ENCODE measurements at places on chromosomes 5 and 9.

- DNase-seq = no peak
Measured at GRCh38 chr9:87334366-87334765, 163.3 kb upstream of the DAPK1 start.

DNA sequence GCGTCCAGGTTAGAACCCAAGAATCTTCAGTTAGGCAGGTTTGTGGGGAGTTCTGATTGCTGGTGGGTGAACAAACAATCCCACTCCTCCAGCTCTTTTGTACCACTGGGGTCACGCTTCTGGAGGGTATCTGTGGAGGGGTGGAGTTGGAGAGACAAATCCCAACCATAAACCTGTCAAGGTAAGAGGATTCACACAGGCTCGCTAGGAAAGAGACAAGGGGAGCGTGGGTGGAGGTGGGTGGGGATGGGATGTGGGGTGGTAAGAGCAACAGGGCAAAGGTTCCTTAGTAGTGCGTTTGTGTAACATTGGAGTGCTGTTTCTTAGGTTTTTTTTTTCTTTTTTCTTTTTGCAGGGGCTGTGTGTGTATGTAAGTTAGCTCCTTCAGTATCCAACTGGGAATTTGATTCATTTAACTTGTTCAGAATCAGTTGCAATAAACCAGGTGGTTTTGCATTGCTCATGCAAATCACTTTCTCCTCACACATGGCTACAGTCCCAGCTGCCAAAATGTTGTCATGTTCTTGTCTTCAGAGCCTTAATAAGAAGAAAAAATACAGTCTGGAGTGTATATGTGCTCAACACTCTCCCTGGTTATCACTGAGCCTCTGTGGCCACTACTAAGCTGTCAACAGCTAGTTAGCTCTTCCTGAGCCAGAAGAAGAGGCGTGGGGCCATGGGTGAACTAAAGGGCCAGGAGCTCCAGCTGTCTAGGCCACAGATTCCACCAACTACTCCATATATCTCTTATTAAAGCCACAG, 164.0 kb upstream of the RAD23B start:
- DNase-seq = no peak

DNA sequence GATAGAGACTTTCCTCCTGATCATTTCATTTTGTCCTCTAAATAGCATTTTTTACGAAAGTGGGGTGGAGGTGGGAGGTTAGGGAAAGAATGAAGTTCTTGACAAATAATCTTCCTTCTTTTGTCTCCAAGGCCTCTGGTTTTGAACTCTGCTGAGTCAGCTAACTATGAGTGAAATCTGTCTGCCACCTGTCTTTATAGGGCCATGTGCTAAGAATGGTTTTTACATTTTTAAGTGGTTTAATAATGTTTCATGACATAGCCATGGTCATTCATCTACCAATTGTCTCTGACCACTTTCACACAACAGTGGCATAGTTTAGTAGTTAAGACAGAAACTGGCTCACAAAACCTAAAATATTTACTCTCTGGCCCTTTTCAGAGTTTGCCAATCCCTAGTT, 7.6 kb downstream of the MAN2A1 start:
- no peak for DNase-seq

DNA sequence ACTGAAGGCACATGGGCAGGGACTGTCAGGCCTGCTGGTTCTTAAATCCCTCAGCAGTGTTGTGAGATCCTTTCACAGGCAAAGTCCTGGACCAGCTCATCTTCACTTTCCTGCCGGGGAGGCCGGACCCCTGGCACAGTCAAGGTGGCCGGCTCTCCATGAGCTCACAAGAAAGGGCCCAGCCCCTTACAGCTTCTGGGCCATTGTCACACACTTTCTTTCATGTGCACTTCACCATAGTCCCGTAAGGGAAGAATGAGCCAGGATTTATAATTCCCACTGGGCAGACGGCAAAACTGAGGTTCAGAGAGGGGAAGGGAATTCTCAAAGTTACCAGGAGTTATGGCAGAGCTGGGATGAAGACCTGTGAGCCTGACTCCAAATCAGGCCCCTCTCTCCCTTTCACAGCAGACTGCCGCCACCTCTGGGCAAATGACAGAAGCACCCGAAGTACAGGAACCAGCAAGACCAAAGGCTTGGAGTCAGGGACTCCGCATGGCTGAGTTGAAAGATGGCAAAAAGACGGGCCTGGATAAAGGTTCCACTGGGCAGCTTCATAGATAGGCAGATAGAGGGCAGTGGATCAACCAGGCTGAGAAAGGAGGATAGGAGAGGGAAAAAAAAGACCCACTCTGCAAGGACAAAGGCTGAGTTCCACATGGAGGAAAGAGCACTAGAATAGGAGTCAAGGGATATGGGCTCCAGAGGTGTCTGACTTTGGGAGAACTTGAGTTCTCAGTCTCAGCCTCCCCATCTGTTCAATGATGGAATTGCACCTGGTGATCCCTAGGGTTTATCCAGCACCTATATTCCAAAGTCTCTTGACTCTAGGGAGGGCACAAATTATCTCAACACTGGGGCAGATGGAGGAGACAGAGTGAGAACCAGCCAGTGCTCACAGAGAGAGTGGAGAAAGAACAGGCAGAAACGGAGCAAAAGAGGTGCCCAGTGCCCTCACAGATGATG, 128.7 kb downstream of the PAX5 start:
- no peak for DNase-seq

- no peak for DNase-seq
Measured at GRCh38 chr5:26955161-26955560, 83.2 kb downstream of the CDH9 start.

- DNase-seq = no peak
Measured at GRCh38 chr5:154406826-154407225, 39.0 kb upstream of the SAP30L start.

- peak; percentile 15 for DNase-seq
Measured at GRCh38 chr5:7876867-7877266, 7.9 kb downstream of the MTRR start.

DNA sequence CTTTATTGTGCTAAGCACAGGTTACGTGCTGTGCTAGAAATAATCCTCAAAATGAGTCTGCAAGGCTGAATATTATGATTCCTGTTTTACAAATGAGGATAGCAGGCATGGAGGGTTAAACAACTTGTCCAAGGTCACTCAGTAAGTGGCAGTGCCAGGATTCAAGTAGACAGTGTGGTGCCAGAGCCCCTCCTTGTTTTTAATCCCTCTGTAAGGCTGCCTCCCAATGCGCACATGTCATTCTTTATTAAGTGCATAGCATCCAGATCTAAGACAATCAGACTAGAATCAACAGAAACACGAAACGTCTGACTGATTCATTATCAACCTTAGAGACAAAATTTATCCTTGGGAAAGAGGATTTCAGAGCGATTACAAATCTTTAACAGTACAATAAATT, 199.6 kb downstream of the SMARCA2 start:
- DNase-seq = no peak

DNA sequence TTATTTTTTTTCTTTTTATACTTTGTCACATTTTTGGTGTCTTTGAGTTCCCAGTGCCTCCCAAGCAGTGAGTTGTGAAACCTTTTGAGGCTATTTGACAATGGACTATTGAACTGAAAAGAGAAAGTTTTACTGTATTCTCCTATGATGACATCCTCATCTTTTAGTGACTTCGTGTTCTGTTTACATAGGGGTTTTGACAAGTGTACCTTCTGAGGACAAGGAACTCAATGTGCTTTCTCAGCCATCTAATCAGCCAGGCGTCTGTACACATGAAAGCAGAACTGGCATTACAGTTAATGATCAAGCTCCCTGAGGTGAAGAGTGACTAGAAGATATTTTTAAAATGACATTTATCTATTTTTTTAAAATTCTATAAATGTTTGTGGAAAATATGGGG, 175.5 kb downstream of the ANXA1 start:
- DNase-seq = no peak

DNA sequence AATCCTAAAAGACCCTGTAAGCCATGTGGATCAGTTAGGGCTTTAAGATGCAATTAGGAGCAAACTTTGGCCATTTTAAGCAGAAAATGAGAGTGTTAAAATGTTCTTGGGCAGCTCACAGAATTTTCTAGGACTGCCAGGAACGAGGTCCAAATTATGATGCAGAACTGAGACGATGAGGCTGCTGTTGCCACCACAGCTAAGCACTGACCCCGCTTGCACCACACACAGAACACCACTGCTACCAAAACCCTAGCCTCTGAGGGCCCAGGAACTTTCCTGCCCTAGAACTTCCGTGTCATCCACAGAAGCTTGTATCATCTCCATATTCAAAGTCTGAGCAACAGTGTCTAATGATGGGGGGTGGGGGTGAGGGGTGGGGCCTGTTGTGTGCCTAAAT, 41.0 kb upstream of the PCSK1 start:
- DNase-seq = no peak

GRCh38 chr5:72298711-72299110, 21.3 kb downstream of the MRPS27 start:
- DNase-seq = no peak

- DNase-seq = peak; percentile 36
Measured at GRCh38 chr9:121609822-121610637, 41.4 kb upstream of the DAB2IP start.

- DNase-seq = no peak
Measured at GRCh38 chr5:1987471-1987870, 104.7 kb upstream of the IRX4 start.

DNA sequence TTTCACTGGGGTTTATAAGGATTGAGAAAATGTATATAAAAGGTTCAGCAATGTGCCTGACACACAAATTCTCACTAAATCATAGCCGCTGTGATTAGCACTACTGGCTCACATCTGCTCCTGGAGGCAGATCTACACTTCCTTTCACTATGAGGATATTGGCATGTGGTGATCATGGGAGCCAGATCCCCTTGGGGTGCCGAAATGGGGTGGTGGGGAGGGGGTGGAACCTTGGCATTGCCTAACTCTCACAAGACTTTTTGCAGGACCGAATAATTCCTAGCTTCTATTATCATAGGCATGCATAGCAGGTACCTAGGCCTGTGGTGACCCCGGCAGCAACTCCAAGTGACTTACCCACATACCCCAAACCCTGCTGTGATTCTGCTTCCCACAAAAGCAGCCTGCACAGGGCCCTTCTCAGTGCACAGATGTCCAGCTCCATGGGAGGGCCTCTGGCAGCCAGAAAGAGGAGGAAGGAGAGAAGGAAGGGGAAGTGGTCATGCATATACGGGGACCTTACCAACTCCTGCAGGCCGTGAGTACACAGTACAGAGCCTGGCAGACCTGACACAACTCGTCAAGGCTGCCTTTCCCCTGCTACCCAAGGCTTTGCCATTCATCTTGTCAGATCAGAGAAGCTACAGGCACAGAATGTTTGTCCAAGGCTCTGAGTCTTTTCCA, 61.3 kb upstream of the IQGAP2 start:
- DNase-seq = no peak

DNA sequence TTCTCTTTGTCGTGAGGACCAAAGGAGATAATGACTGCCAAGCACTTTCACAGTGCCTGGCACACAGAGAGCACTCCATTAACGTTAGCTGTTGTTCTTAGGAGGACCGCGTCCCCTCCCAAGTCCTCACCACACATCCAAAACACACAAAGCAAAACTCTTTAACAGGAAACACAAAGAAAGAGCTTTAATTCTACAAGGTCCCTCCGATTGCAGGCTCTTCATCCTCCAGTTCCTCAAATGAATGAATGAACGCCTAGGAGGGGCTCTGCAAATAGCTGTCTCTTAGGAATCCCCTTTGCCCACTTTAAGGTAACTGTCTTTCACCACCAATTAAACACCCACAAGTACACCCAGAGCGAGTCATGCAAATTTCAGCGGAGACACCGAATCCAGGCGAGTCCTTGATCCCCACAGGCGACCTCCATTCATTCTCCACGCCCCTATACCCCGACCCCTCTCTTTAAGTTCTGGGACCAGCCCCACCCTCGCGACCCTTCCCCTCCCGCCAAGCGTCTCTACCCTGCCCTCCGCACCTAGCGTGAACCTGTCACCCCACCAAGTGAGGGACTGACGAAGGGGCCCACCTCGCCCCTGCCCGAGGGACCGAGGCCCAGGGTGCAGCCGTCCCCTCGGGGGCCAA, 644 bp downstream of the TSC1 start:
- no peak for DNase-seq

DNA sequence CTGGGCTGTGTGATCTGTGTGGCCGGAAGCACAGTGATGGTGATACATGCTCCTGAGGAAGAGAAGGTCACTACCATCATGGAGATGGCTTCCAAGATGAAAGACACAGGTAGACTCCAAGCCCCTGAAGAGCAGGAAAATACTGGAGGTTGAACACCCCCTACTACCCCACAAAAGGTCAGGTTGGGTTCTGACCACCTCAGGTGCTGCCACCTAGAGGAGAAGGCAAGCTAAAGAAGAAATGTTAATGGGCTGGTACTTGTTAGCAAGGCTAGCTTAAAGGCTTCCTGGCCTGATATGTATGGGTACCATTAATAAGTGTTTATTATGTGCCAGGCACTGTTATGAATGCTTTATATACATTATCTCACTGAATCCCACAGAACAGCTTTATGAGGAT, 11.7 kb downstream of the NIPAL4 start:
- peak; percentile 8 for DNase-seq

- DNase-seq = no peak
Measured at GRCh38 chr9:77938163-77938562, 93.4 kb downstream of the GNAQ start.

GRCh38 chr5:171693412-171693811, 92.2 kb upstream of the SMIM23 start:
- no peak for DNase-seq

GRCh38 chr9:18741945-18742344, 268.0 kb downstream of the ADAMTSL1 start:
- peak; percentile 74 for DNase-seq

DNA sequence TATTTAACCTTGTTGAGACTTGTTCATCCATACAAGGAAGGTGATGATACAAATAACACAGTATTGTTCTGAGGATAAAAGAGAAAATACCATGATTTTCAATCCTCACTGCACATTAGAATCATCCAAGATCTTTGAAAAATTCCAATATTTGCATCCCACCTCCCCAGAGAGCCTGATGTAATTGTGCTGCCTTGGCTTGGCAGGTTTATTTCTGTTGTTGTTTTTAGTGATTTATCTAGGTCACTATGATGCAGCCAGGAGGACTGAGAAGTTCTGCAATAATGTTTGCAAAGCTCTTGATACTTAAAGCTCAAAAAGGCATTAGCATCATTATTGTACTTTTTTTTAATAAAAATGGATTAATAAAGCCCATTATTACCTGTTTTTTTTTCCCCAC, 67.0 kb upstream of the NMUR2 start:
- no peak for DNase-seq

DNA sequence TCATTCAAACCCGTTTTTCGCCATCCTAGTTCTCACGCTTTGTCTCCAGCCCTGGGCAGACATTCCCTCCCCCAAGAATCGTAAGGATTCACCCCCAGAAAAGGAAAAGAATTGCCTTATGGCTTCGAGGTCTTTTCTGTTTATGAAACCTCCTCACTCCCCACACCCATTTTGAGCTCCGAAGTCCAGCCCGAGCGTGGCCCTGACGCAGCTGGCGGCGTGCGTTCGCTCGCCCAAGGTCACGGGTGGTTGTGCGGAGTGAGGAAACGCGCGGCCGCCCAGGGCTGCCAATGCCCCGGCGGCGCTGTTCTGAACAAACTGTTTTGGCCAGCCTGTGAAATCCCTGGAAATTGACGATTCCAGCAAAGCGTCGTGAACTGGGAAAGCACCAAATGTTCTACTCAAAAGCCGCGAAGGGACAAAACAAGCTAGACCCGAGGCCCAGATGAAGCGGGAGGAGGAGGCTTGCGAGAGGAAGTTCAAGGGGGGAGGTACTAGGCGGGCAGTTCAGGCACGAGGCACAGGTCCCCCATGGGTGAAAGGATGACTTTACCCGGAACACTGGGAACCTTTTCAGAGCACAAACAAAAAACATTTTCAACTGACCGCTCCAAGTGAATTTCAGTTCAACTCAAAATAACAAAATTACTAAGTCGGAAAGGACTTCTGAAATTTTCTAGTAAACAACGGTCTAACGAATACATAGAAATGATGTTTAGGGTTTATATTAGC, 683 bp upstream of the ZFAND5 start:
- no peak for DNase-seq

GRCh38 chr5:32225445-32225844, 51.3 kb upstream of the GOLPH3 start:
- peak; percentile 48 for DNase-seq

Measured in fibroblast of skin of left quadriceps (primary cell).